T-helper 2 cell (primary cell): ENCODE measurements at places on chromosomes 7 and 10.

GRCh38 chr10:69311309-69311708, 33.0 kb downstream of the HK1 start:
- no peak for DNase-seq

- DNase-seq: no peak
These were observed 45.9 kb downstream of the COL1A2 start for GRCh38 chr7:94440451-94441039.

DNA sequence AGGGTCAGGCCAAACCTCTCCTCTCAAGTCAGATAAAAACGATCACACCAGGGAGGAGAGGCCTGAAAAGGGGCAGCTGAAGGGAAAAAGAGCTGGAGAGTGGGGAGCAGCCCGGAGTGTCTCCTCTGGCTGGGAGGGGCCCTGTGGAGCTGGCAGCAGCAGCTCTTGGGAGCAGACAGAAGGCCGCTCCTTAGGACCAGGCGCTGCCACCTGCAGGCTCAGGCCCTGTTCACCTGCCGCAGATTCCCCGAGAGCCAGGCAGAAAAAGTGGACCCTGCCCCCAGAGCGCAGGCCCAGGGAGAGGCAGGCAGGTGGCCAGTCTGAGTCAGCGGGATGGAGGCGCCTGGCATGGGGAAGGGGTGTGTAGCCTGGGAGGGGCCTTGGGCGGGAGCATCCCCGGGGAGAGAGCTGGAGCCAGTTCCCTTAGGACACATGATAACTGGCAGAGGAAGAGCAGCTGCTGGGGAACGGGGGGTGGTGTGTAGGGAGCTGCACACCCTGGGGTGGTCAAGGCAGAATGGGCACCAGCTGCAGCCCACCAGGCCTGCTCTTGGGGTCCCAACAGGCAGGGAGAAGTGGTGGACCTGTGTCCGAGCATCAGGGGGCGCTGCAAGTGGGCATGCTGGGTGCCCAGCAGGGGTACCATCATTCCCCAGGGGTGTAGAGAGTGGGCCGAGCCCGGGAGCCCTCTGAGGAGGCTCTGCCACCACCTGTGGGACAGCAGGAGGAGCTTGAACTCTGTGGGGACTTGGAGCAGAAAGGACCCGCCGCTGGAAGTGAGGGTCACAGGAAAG, 177.2 kb upstream of the RHEB start:
- no peak for DNase-seq

DNA sequence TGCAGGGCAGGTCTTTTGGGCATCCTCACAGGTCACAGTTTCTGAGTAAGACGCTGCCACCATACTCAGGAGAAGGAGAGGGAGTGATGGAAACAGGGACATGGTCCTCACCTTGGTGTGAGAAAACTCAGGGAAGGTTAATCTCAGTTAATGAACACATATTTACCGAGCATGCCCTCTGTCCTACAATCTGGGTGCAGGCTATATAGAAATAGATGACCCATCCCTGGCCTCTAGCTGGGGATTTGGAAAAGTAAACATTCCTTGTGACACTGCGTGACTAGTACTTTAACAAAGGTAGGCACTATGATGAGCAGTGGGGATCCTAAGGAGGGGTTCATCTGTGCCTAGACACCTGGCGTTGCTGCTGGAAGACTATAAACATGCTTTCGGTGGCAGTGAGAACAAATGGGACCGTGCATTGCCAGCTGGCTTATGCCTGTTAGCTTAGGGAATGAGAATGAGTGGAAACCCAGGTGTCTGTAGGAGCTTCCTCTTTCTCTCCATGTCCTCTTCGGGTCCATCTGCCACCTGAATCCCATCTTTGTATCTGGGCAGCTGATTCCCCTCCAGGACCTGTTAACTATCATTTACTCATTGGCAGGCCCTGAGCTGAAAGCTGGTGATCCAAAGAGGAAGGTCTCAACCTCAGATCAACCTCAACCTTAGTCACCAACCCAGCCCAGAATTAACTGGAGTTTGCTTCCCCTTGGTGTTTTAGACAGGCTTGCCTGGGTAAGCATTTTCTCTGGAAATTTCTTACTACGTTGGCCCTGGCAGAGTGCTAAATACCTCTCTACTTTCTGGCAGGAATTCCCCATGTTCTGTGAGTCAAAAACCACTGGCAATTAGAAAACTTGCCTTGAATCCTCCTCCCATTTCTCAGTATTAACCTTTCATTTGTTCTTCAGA, 794 bp downstream of the MBL2 start:
- DNase-seq: no peak
